CD4-positive, alpha-beta memory T cell (primary cell): ENCODE measurements at places on chromosomes 7 and 10.
A peak's percentile ranks its signal among the peaks of the same experiment; 100 is the strongest.

- DNase-seq, result no peak
- H3K4me1 ChIP-seq, result no peaks in the 10 kb centered on the region
- no peaks in the 10 kb centered on the region for H3K27me3 ChIP-seq
- no peaks in the 10 kb centered on the region for H3K36me3 ChIP-seq
- H3K27ac ChIP-seq, result no peak overlapping the region
Observed at GRCh38 chr10:64598600-64598999, 1077.4 kb downstream of the REEP3 start.

GRCh38 chr10:78408671-78409472, 375.2 kb downstream of the RPS24 start:
- H3K27me3 ChIP-seq, result no peaks in the 10 kb centered on the region
- H3K4me1 ChIP-seq, result peaks cover 9% of the 10 kb centered on the region
- no peaks in the 10 kb centered on the region for H3K36me3 ChIP-seq
- no peak for DNase-seq
- no peak overlapping the region for H3K4me3 ChIP-seq
- H3K27ac ChIP-seq, result no peak overlapping the region

GRCh38 chr10:117830787-117831212, 215.9 kb downstream of the RAB11FIP2 start:
- H3K27ac ChIP-seq, result no peak overlapping the region
- H3K4me3 ChIP-seq, result no peak overlapping the region
- no peaks in the 10 kb centered on the region for H3K27me3 ChIP-seq
- peak; percentile 52 for DNase-seq
- H3K4me1 ChIP-seq, result peaks cover 16% of the 10 kb centered on the region
- no peaks in the 10 kb centered on the region for H3K36me3 ChIP-seq

GRCh38 chr7:20217193-20217948, at the start of gene MACC1:
Gene MACC1 (minus strand): TSS chr7:20217384. CDS start chr7:20161862, 55,522 bp downstream.
- H3K4me1 ChIP-seq, result no peaks in the 10 kb centered on the region
- no peaks in the 10 kb centered on the region for H3K36me3 ChIP-seq
- H3K27ac ChIP-seq, result no peak within 1 kb of the TSS
- DNase-seq, result peak; percentile 13
